ENCODE measurements at places on chromosomes 6 and 20. TPM values are rescaled to one million over a fixed set of nuclear protein-coding genes. Genes with fewer than 3 reads are reported as not detected.

GRCh38 chr20:36629719-36630681 lies 16.0 kb downstream of the SLA2 start:
- peaks cover 50% of the 10 kb centered on the region for H3K4me1 ChIP-seq
- peak; percentile 49 for DNase-seq
- H3K27ac ChIP-seq, result peak overlapping the region; percentile 96
- peaks cover 37% of the 10 kb centered on the region for H3K36me3 ChIP-seq

Gene TAPBP
- total RNA-seq, result 264 TPM

- DNase-seq, result no peak
These were observed 11.1 kb downstream of the TOX2 start for GRCh38 chr20:43925801-43926200.

DNA sequence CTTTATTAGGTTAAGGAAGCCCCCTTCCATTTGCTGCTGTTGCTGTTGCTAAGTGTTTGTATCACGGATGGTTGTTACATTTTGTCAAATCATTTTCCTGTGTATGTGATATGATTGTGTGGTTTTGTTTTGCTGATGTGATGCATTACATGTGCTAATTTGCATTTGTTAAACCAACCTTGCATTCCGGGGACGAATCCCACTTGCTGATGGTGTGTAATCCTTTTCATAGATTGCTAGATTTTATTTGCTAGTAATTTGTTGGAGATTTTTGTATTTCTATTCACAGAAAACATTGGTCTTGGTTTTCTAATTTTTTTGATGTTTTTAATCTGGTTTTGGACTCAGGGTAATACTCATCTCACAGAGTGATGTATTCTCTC lies 167.8 kb downstream of the WDR27 start:
- no peak overlapping the region for H3K27ac ChIP-seq
- no peak for DNase-seq
- H3K4me1 ChIP-seq, result peaks cover 16% of the 10 kb centered on the region
- peaks cover 2% of the 10 kb centered on the region for H3K27me3 ChIP-seq

Data from activated T-helper 1 cell treated with anti-CD3 and anti-CD28 coated beads, Interleukin-12 subunit alpha, Interleukin-12 subunit beta, Interleukin-2, Interleukin-4 antibody, amounts not matched to agents 30 ng/mL and 10 ng/mL and 1 ng/mL, durations not matched to agents 14 hours and 24 hours and 36 hours (primary cell).